ENCODE measurements at places on chromosomes 7 and 10.

GRCh38 chr7:126778101-126778500 lies 474.6 kb downstream of the GRM8 start:
- DNase-seq, result no peak

- DNase-seq, result no peak
Observed at GRCh38 chr7:76358011-76358480, 745 bp downstream of the YWHAG start.

- DNase-seq, result no peak
Observed at GRCh38 chr10:61286686-61287085, 166.5 kb downstream of the TMEM26 start.

- no peak for DNase-seq
Observed at GRCh38 chr10:77428691-77429395, 208.8 kb downstream of the KCNMA1 start.

GRCh38 chr10:11018432-11018841 lies 765 bp downstream of the CELF2 start:
- DNase-seq, result no peak
